ENCODE measurements at places on chromosomes 2 and 18.

DNA sequence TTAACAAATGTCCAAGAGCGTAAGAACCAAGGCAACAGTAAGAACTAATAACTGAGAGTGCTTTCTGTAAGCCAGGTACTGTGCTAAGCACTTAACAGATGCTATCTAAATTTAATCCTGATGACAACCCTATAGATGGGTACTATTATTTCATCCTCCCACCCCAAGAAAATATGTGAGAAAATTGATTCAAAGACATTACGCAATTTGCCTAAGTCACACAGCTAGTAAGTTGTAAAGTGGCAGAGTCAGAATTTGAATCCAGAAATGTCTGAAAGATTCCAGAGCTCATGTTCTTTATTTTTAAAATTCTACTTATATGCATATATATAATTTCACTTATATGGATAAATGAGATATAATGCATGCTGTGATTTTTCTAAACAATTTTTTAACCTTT is 10.1 kb downstream of the LDAH start:
- no peak for DNase-seq

DNA sequence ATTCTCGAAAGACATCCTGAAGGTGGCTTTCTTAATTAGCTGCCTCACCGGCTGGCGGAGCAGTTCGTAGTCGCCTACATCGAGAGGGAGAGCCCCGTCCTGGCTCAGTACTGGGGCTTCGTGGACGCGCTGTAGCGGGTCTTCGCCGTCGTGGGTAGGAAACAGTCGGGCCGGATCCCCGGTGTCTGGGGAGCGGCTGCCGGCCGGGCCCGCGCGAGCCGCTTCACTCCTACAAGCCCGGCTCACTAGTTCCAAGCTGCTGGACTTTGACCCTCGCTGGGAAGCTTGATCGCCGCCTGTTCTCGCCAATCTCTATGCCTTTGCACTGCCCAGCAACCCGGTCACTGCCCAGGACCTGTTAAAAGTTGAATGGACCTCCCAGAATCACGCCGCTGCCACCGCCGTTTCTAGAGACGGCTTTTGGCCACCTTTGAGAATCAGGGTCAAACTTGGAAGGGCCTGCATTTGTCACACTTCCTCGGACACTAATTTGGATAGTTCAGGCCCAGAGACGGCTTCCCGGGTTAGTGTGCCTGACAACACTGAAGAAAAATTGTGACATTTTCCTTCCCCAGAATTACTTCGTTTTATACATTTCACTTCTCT is 41.4 kb upstream of the AKAIN1 start:
- peak; percentile 18 for DNase-seq

GRCh38 chr18:59516356-59517155 is 157.5 kb upstream of the LMAN1 start:
- DNase-seq = no peak

GRCh38 chr2:218716070-218716469 is 5.4 kb downstream of the TTLL4 start:
- DNase-seq = no peak

DNA sequence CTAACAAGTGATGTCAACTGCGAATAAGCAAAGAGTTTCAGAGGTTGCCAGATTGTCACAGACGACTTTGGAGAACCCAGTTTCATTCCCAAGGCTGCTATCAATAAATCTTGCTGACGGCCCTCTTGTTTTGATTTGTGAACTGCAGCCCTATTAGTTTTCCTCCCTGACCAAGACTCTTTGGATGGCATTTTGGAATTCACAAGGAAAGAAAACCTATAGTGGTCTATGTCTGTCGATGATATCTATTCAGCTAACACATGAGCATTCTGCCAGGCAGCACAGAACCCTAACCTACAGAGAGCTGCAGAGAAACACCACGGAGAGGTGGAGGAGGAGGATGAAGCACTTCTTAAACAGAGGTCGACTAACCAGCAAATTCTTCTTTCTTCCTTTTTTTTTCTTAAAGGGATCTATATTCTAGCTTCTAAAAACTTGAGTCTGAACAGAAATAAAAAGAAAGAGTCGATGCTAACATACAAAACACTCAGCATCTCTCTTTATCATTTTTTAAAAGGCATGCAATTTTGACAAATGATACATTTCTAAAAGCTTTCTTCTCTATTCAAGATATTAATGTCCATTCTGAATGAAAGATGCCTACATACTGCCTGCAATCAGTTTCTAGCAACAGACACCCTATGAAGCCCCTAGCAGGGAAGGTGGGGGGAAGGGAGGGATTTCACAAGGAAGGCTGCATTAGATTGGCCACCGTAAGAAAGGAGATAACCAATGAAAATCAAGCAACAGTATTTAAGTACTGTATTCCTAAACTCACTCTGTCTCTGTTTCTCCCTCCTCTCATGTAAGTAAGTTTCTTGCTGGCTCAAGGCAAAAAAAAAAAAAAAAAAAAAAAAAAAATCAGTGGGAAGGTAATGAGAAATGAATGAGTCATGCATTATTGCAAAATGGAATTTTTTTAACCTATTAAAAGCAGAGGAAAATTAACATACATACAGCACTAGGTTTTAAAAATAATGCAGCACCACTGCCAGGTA is 83.0 kb upstream of the CHRNA1 start:
- DNase-seq = no peak

- no peak for DNase-seq
These were observed 98.0 kb downstream of the CAMKMT start for GRCh38 chr2:44459739-44460138.

DNA sequence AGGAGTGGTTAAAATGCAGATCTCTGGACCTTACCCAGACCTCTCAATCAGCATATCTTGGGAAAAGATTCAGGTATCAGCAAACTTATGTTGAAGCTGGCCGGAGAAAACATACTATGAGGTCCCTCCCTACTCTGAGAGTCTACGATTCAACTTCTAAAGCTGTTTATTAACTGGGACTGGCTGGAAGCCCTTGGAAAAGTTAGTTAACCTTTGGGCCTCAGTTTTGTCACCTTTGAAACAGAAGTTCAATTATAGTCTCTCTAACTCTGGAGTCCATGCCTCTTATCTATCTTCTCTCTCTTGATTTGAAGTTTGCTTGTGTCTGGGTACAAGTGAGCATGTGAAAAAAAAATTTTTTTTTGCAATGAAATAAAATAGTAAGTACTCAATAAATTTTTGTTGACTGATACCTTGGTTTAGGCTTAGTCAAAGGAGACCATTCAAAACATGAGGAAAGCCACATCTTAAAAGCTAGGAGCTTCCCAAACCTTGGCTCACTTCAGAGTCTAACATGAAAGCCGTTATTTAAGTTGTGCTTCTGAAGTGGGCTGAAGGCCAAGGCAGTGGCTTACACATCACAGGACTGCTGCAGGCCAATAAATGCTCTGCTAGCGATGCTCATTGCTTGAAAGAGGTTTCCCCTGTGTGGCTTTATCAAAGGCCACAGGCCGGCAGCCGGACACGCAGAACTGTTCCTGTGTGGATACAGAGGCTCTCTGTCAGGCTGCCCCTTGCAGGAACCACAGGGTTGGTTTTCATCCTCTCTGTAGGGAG is 110.6 kb upstream of the FAM136A start:
- no peak for DNase-seq
